A172 (cell line): ENCODE measurements at places on chromosomes 12 and 14. TPM values are rescaled to one million over a fixed set of nuclear protein-coding genes. Genes with fewer than 3 reads are reported as not detected.
A peak's percentile ranks its signal among the peaks of the same experiment; 100 is the strongest.

KLRF1 gene
- not detected in 2 replicates for total RNA-seq

ADAM20 gene
- total RNA-seq, result 0.14 TPM in 1 of 2 replicates, not detected in the other

TMEM121 gene
- 9.2 and 11.3 TPM in 2 replicates for total RNA-seq

NEDD1 gene
- total RNA-seq, result 50.2 and 54.5 TPM in 2 replicates

SERPINA5 gene
- total RNA-seq, result 0.36 TPM in 1 of 2 replicates, not detected in the other

RHOJ gene
- total RNA-seq, result 0.10 and 1.1 TPM in 2 replicates

EAPP gene
- total RNA-seq, result 44.9 and 47.1 TPM in 2 replicates

GALNT9 gene
- 2.4 and 11.5 TPM in 2 replicates for total RNA-seq

SPTB gene
- total RNA-seq, result 1.9 and 2.0 TPM in 2 replicates

SMIM41 gene
- total RNA-seq, result not detected in 2 replicates

MYF6 gene
- total RNA-seq, result not detected in 2 replicates

KRT80 gene
- 65.2 and 75.2 TPM in 2 replicates for total RNA-seq

KRT3 gene
- not detected in 2 replicates for total RNA-seq

PMEL gene
- total RNA-seq, result 1.1 and 2.0 TPM in 2 replicates

SLC17A8 gene
- total RNA-seq, result not detected in 2 replicates

- DNase-seq, result no peak
Measured at GRCh38 chr14:69043596-69044260, 64.6 kb upstream of the ACTN1 start.

- DNase-seq, result no peak
Measured at GRCh38 chr14:100342195-100342594, 19.1 kb downstream of the SLC25A47 start.

DNA sequence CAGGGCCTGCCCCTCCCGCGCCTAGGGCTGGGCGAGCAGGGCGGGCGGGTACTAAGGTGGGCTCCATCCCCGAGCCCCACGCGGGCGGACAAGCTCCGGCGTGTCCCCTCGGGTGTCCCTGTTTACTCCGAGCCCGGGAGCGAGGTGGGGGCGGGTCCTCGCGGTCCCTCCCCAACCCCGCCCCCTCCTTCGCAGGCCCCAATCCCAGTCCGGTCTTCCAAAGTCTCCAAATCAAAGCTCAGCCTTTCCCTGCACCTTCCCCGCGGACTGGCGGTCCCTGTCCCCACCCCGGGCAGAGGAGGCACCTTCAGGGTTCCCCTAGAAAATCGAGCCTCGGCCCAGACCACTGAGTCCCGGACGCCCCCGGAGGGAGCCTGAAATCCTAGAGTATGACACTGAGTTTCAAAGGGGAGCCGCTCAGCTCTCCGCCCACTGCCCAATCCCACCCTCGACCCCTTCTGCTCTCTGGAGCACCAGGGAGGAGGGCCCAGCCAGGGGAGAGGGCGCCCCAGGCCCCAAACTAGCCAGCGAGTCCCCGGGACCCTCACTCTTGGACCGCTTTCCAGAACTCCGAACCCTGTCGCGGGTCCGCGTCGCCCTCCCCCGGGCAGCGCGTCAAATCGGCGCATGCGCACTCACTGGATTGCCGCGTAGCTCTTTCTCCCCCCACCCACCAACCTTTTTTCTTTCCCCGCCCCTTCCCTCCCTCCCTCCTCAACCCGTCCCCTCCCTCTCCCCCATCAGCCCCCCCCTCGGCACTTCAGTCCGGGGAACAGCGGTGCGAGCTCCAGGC is at the start of gene LRP1:
Gene LRP1 (plus strand): TSS at position 758 of the 793 bp plus-strand sequence. CDS start 482 bp downstream, outside the sequence.
- DNase-seq, result peak; percentile 72

DNA sequence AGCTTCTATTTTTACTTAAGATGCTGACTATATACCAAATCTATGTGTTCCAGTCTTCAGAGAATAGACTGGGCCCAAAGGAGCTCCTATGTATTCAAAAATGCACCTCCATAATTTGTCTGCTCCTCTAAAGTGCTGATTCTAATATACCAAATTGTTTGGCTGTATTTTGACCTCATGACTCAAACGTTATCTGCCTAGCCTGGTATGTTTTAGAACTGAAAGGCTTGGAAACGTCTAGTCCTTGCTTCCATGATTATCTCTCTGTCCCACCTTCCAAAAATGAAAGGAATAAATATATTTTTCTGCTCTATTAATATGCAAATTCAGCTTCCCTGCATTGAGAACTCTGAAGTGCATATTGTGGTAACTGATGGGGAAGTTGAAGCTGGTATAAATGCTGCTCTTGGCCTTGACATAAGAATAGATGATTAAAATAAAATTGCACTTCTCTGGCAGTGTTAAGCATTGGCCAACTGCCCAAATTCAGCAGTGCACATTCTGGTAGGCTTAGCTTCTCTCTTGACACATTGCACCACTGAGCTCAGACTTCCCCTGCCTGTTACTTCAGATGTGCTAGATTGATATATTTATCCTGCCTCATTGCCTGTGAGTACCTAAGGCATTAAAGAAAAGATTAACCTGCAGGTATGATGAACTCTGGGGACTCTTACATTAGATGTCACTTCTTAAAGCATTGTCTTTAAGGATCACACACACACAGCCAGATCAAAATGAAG is 882.3 kb downstream of the RPS29 start:
- DNase-seq, result no peak

- no peak for DNase-seq
Measured at GRCh38 chr12:91984556-91984955, 161.1 kb downstream of the BTG1 start.

DNA sequence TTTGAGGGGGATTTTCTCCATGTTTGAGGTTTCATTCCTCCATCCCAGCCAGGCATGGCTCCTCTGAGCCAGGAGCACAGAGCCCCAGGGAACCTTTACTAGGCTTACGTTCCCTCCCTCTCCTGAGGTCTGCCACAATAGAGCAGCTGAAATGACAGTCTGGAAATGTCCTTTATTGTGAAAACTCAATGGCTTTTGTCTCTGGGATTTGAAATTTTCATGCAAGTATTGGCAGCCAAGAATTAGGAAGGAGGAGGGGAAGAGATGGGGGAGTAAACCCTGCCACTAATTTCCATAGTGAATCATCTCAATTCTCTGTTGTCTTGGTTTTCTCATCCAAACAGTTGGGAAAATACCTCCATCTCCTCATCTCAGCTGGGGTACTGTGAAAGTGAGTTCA is 2.6 kb upstream of the PLEKHG3 start:
- DNase-seq, result no peak

DNA sequence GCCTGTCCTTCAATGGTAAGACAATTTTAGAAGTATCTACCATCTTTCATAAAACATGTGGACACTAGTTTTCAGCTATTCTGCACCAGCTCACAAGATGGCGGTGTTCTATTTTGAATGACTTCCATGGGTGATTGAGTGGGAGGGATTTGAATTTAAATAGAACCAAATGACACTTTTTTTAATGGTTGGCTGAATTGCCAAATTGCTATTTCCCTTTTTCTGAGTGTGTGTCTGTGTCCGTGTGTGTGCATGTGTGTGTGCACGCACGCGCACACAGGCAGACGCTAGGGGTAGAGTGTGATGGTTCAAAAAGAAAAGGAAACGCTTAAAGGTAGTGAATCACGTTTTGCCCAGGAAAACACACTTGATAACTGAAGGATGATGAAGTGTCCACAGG is 362.6 kb downstream of the DAD1 start:
- no peak for DNase-seq

GRCh38 chr14:59435987-59436386 is 29.2 kb downstream of the GPR135 start:
- DNase-seq, result no peak

DNA sequence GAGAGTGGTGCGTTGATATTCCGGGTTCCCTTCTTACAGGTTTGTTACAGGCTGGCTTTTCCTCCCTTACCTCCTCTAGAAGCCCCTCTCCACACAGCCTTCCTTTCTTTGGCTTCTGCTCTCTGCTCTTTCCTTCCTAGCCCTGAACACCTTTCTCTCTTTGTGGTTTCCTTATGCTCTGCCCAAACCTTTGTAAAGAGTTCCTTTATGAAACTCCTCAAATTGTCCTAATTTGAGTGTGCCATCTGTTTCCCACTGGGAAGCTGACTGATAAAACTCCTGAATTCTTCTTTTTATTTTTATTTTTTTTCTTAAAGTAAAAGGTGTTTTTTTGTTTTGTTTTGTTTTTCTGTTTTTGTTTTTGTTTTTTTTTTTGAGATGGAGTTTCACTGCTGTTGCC is 60.1 kb upstream of the OTX2 start:
- no peak for DNase-seq

GRCh38 chr12:23337213-23337612 is 612.3 kb downstream of the SOX5 start:
- no peak for DNase-seq

DNA sequence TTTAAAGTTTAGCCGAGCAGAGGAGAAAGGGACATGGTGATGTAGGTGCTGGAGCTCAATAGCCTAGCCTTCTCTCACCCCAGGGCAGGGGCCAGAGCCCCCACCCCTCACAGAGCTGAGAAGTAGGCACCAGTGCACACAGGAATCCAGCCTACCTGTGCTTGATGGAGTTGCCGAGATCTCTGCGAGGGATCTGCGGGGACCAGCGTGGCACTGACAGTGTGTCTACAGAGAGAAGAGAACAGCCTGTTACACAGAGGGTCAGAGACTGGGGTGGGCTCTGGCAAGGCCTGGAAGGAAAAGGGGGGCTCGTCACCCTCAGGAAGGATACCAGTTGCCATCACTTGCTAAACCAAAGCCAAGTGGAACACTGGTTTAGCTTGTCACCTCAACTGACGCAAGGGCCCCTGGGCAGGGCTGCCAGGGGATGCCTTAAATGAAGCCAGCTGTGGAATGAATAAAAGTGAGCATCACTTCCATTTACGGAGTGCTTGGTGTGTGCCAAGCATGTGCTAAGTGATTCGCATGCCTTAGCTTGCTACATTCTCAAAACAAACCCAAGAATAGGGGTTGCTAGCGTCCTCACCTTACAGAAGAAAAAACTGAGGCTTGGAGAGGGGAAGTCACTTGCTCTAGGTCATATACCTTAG is 220.8 kb upstream of the NOS1 start:
- DNase-seq, result no peak

GRCh38 chr14:76531821-76532318 is 155.9 kb downstream of the ESRRB start:
- no peak for DNase-seq

DNA sequence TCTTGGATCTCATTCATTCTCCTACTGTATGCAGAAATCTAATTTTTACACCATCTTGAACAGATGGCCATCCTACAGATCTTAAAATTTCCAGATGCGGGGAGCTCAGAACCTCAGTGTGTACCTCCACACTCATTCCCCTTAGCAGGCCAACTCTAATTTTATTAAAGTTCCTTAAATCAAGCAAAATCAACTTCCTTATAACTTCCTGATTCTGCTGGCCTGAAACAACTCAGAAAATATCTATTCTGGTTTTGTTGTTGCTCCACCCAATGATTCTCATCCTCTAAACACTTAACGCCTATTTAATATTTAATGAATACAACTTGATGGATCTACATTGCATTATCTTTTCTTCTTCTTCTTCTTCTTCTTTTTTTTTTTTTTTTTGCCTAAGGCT is 3.1 kb downstream of the EMP1 start:
- no peak for DNase-seq

GRCh38 chr12:124754949-124755800 is 108.5 kb downstream of the SCARB1 start:
- DNase-seq, result no peak

GRCh38 chr12:10119066-10119465 is 10.9 kb downstream of the CLEC7A start:
- peak; percentile 28 for DNase-seq

GRCh38 chr14:93974833-93975232 is 1.5 kb downstream of the ASB2 start:
- DNase-seq, result no peak

DNA sequence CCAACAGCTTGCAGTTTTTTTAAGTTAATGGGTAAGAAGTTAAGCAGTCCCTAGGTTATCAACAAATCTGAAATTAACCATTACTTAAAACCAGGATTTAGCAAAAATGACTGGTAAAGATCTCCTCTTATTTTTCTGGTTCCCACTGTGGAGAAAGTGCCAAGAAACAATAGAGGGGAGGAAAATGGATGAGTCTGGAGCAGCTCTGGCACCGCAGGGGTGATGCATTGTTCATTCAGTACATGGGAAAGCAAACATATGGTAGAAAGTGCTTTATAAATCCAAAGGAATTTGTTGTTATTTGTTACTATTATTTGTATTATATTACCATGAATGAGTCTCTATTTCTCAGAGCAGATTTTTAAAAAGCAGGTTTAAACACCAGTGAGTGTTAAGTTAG is 92.2 kb downstream of the DYRK2 start:
- no peak for DNase-seq
